ENCODE measurements at places on chromosomes 2 and 18.

- DNase-seq, result peak; percentile 47
Observed at GRCh38 chr2:219571311-219572236, at the start of gene OBSL1. TSS of gene OBSL1 (minus strand) at chr2:219571539. CDS start at chr2:219571232, 307 bp downstream.

- peak; percentile 26 for DNase-seq
Observed at GRCh38 chr18:6729247-6730091, at the start of gene ARHGAP28. TSS of gene ARHGAP28 (plus strand) at chr18:6729716. CDS start at chr18:6729822, 106 bp downstream.

DNA sequence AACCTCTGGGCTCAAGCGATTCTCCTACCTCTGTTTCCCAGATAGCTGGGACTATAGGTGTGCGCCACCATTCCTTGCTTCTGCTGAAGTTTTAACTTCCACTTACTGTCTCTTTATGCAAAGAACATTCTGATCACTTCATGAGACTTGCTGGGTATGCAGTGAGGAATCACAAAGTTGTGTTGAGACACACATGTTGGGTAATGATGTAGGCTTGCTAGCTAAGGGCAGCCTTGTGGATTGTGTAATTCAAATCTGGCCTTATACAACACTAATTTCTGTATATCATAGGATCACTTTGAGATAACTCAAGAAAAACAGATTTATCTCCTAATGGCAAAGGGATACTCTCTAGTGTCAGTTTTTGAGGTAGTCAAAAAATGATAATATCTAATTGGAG is 24.2 kb downstream of the XRCC5 start:
- DNase-seq, result no peak

GRCh38 chr2:11912980-11913379 is 166.5 kb downstream of the LPIN1 start:
- DNase-seq, result no peak

- no peak for DNase-seq
Observed at GRCh38 chr18:22552899-22553460, 135.3 kb upstream of the CTAGE1 start.

- peak; percentile 17 for DNase-seq
Observed at GRCh38 chr2:137964066-137964858, at the start of gene HNMT. TSS of gene HNMT (plus strand) at chr2:137964473. CDS start at chr2:137964492, 19 bp downstream.

DNA sequence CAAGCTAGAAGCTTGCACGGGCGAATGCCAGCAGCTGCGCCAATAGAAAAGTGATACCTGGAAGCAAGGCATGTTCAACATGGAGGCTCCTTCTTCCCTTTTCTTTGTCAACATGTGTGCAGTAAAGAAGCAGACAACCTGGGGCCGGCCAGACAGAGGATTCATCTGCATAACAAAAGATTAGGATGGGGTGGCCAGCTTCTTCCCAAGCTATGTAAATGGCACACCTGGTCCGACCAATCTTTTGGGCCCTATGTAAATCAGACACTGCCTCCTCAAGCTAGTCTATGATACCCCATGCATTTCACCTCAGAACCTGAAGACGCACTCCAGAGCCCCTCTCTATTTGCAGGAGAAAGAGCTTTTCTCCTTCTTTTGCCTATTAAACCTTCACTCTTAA is 66.4 kb upstream of the TGFA start:
- DNase-seq, result no peak

DNA sequence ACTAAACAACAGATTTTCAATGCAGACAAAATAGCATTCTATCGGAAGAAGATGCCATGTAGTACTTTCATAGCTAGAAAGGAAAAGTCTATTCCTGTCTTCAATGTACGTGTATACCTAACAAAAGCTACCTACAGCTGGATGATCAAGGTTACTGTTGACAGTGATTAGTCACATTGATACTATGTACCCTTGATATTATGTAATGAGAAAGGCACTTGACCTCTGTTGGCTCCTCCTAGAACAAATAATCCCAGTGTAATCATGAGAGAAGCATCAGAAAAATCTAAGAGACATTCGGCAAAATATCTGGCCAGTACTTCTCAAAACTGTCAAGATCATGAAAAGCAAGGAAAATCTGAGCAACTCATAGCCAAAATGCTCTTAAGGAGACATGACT is 44.4 kb upstream of the LRRTM4 start:
- DNase-seq, result peak; percentile 17

DNA sequence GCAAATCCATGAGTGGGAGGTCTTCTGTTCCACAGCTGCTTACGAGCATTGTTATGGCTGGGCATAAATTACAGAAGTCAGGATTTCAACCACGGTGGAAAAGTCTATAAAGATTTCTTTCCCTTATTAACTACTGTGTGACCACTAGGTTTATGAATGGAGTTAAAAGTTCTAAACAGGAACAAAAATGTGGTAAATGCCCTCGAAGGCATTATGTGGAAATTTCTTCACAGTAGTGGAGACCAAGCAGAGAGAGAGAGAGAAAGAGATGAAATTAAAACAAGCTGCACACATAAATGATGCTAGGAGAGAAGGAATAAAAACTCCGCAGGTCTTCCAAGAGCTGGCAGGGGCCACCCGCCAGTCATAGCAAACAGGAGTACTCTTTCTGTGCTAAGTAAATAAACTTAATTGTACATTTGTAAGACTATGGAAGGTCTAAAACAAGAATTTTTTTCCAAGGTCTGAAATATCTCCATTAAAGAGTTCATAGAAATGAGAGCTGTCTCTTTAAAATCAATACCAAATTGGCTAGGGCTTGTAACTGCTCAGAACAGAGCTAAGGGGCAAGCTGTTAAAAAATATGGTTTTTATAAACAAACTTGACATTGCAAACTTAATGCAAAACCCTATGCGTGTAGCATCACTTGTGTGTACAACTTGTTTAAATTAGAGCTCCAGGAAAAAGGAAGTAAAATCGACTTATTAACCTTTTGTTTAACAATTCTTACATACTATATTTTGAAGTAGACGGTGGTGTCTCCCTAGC is 438.2 kb downstream of the MEIS1 start:
- DNase-seq, result no peak

GRCh38 chr2:16774980-16775898 is 109.6 kb upstream of the CYRIA start:
- no peak for DNase-seq

DNA sequence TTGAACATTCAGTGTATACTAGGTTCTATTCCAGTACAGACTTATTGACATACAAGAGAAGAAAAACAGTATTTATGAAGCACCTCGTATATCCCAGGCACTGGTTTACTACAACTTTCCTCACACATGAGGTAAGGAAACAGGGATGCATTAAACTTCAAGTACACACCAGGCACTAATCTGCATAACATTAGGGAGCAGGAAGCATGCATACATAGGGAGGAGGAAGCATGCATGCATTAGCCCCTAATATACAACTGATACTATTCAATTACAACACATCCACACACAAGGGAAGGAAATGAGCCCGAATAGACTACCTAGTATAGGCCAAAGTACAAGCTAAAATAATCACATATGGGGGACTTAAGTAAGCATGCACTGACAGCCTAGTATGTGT is 525.3 kb downstream of the SUCLG1 start:
- DNase-seq, result no peak

DNA sequence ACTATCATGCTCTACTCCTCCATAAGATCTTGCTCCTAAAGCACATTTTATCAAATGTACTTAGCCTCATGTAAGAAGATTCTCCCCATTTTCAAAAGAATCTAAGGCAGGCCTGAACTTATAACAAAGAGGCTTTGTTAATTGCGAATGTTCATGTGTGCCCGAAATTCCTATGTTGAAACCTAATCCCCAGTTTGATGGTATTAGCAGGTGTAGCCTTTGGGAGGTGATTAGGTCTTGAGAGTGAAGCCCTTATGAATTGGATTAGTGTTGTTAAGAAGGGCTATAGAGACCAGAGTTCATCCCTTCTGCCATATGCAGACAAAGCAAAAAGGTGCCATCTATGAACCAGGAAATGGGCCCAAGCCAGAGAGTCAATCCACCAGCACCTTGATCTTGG is 234.5 kb downstream of the PAX3 start:
- DNase-seq, result no peak

GRCh38 chr2:229712136-229712535 is 2.2 kb downstream of the DNER start:
- peak; percentile 44 for DNase-seq

DNA sequence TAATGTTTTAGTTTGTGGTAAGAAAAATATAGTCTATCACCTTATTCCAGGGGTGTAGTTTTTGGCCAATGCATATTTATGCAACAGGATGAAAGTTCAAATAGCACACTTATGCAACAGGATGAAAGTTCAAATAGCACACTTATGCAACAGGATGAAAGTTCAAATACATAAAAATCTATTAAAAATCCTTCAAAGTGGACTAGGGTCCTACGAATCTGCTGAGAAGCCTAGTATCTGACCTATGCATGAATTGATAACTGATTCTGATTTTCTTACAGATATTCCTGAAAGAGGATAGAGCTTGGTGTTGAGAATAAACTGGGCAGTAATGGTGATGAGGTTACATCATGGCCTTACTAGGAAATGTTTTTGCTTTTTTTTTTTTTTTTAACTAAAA is 2.8 kb downstream of the PECR start:
- DNase-seq, result no peak

GRCh38 chr2:206084439-206084869 is 1.5 kb downstream of the INO80D start:
- DNase-seq, result peak; percentile 57

- DNase-seq, result no peak
Observed at GRCh38 chr2:132726155-132726554, 56.1 kb upstream of the LYPD1 start.

- DNase-seq, result no peak
Observed at GRCh38 chr2:38672445-38673391, 6.8 kb downstream of the GALM start.

DNA sequence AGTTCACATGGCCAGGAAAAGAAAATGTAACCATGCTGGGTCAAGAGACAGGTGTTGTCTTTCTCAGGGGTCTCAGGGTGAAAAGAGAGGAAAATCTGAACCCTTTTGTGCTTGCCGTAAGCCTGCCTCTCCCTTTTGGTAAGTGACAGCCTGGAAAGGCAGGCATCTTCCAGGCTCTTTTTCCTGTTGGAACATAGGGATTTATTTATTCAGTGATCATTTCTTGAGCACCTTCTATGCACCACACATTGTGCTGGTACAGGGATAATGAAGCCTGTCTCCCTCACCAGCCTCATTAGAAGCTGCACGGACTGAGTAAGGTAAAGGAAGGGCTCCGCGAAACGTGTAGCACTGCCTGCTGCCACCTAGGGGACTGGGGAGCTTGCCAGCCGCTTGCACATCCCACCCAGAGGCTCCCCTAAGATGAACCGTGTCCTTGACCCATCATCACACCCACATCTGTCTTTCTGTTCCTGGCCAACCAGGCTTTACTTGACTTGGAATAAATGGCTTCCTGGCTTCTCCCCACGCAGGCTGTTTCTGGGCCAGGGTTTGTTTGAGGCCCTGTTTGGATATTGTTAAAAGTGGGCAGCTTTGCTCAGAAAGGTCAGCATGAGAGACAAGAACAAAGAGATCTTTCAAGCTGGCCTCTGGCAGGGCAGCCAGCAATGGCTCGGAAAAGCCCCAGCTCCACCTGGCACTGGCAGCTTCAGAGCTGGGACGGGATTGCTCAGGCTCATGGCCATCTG is 73.3 kb upstream of the MCFD2 start:
- DNase-seq, result no peak

DNA sequence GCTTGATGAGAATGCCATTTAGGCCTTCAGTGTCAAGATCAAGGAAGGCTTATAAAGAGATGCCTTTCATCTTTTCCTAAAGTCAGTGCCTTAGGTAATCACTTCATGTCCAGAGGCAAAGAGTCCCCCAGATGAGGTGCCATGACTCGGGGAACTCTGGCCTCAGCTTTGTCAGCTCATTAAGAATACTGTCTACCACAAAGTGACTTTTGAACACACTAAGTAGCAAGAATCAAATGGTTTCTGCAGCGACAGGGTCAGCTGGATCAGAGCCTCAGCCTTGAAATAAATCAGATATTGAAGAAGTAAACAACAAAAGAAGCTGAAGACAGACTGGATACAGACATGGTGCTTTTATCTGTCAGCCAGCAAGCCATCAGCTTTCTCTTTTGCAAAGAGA is 120.1 kb upstream of the SLC39A10 start:
- no peak for DNase-seq

DNA sequence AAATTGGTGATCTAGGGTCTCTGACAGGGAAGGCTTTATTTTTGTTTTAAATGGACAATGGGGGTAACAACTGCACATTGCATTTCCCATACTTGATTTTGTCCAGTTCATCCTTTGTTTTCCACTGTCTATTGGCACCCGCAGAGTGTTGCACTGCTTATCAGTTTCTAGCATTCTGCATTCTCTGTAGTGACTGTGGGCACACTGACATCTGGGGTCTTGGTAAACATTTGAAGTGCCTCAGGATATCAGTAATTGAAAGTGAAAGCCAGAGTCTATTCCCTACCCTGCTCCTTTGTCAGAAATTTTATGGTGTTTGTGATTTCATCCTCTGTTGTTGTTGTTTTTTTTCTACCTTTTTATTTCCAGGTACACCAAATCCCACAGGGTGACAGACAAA is 132.1 kb upstream of the EPC2 start:
- no peak for DNase-seq

DNA sequence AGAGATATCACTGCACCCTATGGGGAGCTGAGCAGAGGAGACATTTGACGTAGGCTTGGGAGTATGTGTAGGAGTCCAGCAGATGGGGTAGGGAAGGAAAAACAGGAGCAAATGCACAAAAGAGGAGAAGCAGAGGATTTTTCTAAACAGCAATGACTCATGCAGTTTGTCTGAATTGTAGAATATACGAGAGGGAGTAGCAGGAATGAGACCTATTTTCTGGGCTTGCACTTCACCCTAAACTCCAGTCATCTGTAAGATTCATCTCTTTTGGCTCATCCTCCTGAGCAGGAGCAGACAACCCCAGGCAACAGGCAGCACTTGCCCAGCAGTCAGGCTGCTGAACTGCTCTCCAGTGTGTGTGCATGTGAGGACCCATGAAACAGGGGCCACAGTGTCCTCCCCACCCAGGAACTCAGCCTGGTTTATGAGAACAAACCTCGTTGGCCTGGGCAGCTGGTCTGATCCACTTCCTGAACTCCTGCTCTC is 100.2 kb upstream of the CDC42EP3 start:
- DNase-seq, result no peak

GRCh38 chr2:100692906-100693305 is 127.0 kb upstream of the NPAS2 start:
- no peak for DNase-seq

DNA sequence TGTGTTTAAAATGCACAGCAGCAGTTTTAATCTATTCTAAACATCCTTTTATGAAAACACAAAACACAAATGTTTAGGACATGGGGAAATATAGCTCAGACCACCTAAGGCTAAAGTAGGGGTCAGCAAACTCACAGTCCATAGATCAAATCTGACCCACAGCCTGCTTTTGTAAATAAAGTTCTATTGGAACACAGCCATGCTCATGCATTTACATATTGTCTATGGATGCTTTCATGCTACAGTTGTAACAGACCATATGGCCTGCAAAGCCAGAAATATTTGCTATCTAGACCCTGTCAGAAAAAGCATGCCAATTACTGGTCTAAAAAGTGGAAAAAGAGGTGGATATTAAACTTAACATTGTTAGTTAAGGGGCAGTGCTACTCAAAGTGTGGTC is 1105.4 kb upstream of the KLHL29 start:
- no peak for DNase-seq

GRCh38 chr2:72414137-72414760 is 266.6 kb upstream of the CYP26B1 start:
- DNase-seq, result no peak

- DNase-seq, result no peak
Observed at GRCh38 chr2:218041302-218042168, 27.5 kb upstream of the RUFY4 start.

Data from SW 1271 (cell line).